ENCODE measurements at places on chromosomes 16 and 17.

DNA sequence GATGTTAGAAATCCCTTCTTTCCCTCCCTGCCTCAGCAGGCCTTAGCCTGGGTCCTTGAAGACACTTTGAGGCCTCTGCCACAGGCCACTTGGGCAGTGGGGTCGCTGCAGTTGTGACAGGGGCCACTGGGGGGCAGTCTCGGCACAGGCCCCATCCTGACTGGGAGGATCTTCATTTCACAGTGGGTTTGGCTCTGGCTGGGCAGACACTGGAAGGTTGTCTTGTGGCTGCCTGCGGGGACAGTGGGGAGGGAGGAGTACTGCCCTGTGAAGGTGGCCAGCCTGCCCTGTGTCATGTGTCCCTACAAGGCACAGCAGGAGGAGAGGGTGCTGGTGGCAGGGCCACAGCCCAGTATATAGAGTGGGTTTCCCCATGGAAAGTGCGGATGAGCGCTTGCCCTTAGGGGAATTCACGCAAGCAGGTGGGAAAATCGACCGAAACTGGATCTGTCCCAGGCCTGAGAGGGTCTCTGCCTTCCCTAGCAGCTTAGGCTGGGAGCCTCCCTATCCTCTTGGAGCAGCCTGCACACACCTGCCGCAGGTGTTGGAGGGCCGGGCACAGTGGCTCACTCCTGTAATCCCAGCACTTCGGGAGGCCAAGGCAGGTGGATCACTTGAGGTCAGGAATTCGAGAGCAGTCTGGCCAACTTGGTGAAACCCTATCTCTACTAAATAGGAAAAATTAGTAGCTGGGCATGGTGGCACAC is 28.8 kb downstream of the GINS2 start:
- peak; percentile 50 for DNase-seq

DNA sequence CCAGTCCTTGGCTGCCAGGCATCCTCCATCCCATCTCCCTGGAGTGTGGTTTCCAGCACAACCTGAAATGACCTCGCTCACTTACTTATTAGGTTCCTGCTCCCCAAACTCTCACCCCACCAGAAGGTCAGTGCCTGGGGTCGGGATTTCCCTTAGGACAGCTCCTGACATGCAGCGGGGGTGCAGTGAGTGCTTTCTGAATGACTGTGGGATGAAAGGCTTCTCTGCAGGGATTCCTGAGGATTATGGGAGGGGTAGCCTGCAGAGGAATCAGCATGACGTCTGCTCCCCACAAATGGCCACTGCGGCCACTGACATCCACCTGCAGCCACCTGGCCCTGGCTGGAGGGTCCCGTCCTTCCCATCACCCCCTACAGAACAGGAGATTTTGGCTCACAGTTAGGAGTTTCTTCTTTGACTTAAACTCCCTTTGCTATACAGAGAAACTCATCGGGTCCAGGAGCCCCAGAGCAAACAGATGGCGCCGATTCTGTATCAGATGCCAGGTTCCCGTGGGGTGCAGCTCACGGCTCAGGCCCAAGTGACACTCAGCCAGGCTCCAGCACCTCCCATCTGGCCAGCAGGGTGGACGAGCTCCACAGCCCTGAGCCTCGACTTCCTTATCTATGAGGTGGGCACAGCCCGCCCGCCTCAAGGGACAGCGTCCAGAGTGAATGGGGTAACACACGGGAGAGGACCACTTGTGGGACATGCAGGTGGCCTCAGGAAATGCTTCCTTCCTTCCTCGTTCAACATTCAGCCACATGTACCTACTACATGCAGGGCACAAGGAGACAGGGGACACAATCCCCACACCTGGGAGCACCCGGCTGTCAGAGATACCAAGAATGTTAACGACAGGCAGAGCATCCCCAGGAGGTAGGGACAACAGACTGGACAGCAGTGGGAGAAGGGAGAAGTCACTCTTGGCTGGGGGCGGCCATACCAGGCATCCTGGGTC is 69.8 kb downstream of the RMI2 start:
- no peak for DNase-seq

GRCh38 chr16:16073001-16073545 is 123.7 kb downstream of the ABCC1 start:
- no peak for DNase-seq

- no peak for DNase-seq
These were observed 4.2 kb downstream of the CYTH1 start for GRCh38 chr17:78777881-78778280.

- DNase-seq: no peak
These were observed 64.7 kb downstream of the KLHDC4 start for GRCh38 chr16:87701078-87701460.

- DNase-seq: peak; percentile 37
These were observed 140.8 kb upstream of the CHMP6 start for GRCh38 chr17:80850817-80851216.

DNA sequence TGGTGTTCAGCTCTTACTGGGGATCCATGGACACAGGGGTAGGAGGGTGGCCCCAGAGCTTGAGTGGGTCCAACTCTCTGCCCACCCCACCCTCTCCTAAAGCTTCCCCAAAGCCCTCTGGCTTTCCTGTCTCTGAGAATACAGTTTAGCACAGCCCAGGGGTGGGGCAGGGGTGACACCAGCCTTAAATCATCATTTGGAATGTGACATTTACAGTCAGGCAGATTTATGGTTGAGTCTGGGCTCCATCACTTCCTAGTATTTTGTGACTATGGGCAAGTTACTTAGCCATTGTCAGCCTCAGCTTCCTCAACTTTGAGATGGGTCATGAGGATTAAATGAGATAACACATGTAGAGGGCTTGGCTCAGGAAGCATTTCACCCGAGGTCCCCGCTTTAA is 193.1 kb upstream of the IRX6 start:
- DNase-seq: no peak

DNA sequence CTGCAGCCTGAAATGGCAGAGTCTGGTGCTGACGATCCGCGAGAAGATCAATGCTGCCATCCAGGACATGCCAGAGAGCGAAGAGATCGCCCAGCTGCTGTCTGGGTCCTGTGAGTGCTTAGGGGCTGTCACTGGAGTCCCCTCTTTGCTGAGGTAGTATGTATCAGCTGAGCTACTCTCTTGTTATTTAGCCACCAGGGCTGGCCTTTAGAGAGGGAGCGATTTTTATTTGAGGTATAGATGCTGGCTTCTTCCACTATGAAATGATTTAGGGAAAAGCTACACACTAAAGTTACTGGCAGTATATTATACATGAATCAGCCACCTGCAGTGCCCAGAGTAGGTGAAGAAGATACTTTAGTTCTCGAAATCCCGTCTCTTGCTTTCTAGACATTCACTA is 2.6 kb downstream of the CDK5RAP3 start:
- no peak for DNase-seq

Measured in fibroblast of lung (primary cell).